Thoracic aorta endothelial cell (primary cell): ENCODE measurements at places on chromosomes 1 and 21. TPM values are rescaled to one million over a fixed set of nuclear protein-coding genes. Genes with fewer than 3 reads are reported as not detected.

The HOOK1 gene
- under 0.01 TPM in 1 of 2 replicates, not detected in the other for total RNA-seq

The CCT3 gene
- total RNA-seq, result 564 and 587 TPM in 2 replicates

The COL16A1 gene
- 0.43 and 0.93 TPM in 2 replicates for total RNA-seq

The THEM5 gene
- total RNA-seq, result not detected in 2 replicates

The PIK3C2B gene
- total RNA-seq, result 40.7 and 69.4 TPM in 2 replicates

The KRTAP7-1 gene
- total RNA-seq, result not detected in 2 replicates

The SUSD4 gene
- total RNA-seq, result not detected in 2 replicates

The CLDN14 gene
- total RNA-seq, result 0.22 TPM in 1 of 2 replicates, not detected in the other

The RHD gene
- not detected in 2 replicates for total RNA-seq

The SPATA46 gene
- not detected in 2 replicates for total RNA-seq

The TSPAN1 gene
- total RNA-seq, result 0.80 and 0.93 TPM in 2 replicates

The TIAM1 gene
- total RNA-seq, result 0.14 TPM in 1 of 2 replicates, not detected in the other

The CD53 gene
- total RNA-seq, result not detected in 2 replicates

The PERM1 gene
- total RNA-seq, result not detected in 2 replicates

The CLDN8 gene
- total RNA-seq, result not detected in 2 replicates

The UBXN10 gene
- 0.07 TPM in 1 of 2 replicates, not detected in the other for total RNA-seq

The CFHR1 gene
- total RNA-seq, result not detected in 2 replicates
